ENCODE measurements at places on chromosomes 11 and 22.
A peak's percentile ranks its signal among the peaks of the same experiment; 100 is the strongest.

DNA sequence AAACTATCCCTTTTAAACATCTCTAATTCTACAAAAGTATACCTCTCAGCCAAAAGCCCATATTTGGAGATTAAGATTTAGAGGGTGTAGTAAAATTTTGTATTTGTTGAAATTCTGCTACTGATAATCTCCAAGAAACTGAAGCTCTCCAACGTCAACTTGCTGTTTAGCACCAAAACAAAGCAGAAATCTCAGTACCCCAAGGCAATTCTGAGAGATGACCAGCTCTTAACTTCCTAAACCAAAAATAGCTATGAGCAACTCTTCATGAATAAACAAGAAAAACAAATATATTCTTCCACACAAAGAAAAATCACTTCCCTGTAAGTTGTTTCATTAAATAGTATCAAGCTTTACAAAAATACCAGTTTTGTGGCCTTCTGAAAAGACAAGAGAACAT, 13.3 kb downstream of the RRAS2 start:
- no peak for DNase-seq

- DNase-seq = no peak
Observed at GRCh38 chr11:56948991-56949515, 39.7 kb upstream of the OR5AK2 start.

- DNase-seq = peak; percentile 39
Observed at GRCh38 chr11:102177974-102178631, 67.9 kb downstream of the YAP1 start.

- DNase-seq = no peak
Observed at GRCh38 chr11:116376547-116376946, 396.2 kb downstream of the BUD13 start.

DNA sequence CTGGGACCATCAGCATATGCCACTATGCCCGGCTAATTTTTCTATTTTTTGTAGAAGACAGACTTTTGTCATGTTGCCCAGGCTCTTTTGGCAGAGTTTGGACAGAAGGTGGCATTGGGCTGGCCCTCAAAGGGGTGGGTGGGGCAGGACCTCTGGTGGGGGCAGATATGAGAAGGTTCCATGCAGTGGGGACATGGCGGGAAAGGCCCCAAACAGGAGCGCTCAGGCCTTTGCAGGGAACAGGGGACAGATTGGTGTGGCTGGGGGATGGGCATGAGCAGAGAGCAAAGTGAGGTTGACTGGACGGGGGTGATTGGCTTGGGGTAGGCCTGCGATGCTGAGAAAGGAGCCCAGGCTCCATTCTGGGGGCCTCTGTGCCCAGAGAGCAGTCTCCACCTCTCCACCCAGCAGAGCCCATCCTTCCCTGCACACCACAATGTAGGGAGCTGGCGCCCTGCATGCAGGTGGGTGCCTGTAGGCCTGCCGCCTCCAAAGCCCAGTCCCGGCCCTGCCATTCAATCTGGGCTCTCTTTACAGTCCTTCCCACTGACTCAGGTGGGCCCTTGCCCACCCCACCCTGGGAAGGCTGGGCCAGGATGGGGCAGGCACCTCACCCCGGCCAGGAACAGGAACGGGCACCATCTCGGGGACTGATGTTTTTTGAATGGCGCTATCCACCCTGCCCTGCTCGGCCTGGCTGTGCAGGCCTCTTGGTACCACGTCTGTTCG, 98.7 kb downstream of the MORC2 start:
- DNase-seq = no peak

DNA sequence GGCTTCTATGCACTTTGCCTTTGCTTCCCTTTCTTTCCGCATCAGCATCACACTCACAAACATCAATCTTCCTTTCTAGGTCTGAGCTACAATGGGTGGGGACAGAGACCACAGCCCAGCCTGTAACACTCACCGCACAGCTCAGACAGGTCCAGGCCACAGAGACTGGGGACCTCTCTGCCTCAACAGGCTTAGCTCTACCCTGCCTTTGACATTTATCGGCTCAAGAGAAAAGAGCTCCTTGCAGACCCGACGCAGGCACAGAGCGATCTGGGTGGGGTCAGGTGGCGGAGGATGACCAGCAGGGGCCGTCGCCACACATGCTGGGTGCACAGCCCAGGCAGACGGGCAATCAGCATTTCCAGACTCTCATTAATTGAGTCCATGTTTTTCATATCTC, 837.3 kb downstream of the TBC1D22A start:
- no peak for DNase-seq

- no peak for DNase-seq
Observed at GRCh38 chr22:43851979-43852307, 10.4 kb downstream of the SULT4A1 start.

GRCh38 chr11:93492464-93493251, 50.5 kb downstream of the SMCO4 start:
- DNase-seq = no peak

DNA sequence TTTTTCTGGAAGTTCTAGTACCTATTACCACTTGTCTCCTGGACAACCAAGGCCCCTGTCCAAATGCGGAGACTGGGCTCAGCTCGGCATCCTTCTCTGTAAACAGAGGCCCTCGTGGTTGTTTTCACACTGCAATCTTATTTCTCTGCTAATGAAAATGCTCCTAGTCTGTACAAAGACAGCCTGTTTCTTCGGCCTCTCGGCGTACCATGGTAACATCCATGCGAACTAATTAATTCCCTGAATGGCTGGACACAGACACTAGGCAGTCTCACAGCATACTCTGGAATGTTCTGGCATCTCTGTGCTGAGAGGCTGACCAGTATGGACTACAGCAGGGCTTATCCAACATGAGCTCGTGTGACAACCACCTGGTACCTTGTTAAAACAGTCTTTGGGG, 5.7 kb downstream of the POLR3H start:
- DNase-seq = no peak

DNA sequence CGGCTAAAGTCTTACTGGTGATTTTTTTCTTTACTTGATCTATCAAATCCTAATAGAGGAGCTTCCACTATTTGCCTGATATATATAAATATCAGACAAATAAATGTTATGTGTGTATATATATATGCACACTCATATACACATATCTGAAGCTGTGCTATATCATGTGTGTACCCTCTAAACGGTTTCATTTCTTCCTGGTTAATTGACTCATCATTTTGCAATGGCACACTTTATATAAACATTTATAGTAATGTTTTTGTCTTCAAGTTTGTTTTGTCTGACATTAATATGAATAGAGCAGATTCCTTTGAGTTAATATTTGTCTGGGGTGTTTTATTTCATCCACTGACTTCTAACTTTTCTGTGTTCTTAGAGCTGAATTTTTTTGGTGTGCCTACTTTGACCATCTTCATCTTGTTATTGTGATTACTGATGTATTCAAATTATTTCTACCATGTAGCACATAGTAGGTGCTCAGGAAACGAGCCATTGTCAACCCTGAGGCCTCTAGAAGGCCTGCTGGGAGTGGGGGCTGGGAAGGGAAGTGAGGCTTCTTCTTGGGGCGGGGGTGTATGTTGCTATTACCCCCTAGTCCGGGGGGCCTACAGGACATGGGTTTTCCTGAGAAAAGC, 82.6 kb downstream of the LRRC32 start:
- DNase-seq = no peak

- DNase-seq = no peak
Observed at GRCh38 chr11:130832566-130833425, 83.5 kb downstream of the SNX19 start.

DNA sequence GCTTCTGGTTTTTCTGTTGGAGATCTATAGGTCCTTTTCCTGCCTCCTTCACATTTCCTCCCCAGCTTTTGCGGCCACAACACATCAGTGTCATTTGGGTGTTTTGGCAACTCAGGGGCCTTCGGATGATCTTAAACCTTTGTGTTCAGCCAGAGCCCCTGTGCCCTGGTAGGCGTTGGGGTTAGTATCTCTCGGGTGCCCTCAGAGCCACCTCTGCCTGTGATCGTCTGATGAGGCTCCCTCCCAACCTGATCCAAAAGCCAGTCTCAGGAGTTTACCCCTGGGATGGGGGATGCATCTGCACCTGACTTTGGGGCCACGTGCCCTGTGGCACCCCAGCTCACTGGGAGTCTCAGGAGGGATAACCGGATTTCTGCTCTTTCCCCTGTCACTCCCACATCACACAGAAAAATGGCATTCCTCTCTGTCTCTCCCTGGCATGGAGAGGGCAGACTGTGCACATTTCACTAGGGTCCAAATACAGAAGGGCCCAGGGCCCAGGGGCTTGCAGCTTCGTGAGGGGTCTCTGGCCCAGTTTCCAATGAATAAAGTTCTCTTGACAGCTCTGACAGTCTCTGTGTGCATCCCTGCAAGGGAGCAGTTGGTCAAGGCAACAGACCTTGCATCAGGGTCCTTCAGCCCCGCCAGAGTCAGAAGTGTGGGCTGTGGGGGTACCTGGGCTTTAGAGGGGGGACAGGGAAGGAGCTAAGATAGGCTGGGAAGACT, 2.6 kb downstream of the RNF26 start:
- no peak for DNase-seq

- DNase-seq = no peak
Observed at GRCh38 chr11:87879118-87879517, 296.1 kb downstream of the RAB38 start.

- DNase-seq = peak; percentile 59
Observed at GRCh38 chr11:69511358-69512055, 30.0 kb downstream of the LINC01488 start.

DNA sequence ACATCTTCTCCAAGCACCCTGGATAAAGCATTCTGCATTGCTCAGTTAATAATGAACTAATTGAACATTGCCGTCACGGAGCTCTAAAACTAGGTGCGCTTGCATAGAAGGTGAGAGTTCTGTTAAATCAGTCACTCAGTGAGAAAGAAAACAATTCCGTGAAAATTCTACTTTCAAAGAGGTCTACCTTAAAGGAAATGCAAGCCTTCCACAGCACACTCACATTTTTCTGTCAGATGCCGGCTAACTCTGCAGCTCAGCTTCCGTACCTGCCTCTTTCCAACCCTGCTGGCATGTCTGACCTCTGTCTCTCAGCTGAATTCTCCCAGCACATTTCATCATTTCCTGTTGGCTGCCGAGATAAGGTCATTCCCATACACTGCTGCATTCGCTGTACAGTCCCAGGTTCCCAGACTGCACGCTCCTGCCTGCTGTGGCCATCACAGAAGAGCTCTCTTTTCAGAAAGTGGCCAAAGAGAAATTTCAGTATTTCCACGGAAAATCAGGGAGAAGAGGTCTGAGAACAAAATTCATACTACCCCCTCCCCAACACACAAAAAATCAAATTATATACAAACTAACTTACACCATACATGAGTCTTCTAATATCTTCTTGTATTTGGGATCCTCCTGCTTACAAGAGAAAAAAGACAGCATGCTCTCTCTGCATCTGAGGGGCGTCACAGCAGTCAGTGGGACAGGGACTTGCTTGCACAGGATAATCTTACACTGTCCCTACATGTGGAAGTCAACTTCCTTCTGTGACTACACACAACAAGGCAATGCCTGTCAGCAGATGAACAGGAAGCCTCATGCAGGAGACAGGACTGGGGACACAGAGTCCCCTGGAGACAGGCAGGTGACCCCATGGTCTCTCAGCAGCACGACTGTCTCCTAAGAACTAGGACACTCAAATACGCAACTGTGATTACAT, 55.1 kb downstream of the PACSIN2 start:
- peak; percentile 65 for DNase-seq

DNA sequence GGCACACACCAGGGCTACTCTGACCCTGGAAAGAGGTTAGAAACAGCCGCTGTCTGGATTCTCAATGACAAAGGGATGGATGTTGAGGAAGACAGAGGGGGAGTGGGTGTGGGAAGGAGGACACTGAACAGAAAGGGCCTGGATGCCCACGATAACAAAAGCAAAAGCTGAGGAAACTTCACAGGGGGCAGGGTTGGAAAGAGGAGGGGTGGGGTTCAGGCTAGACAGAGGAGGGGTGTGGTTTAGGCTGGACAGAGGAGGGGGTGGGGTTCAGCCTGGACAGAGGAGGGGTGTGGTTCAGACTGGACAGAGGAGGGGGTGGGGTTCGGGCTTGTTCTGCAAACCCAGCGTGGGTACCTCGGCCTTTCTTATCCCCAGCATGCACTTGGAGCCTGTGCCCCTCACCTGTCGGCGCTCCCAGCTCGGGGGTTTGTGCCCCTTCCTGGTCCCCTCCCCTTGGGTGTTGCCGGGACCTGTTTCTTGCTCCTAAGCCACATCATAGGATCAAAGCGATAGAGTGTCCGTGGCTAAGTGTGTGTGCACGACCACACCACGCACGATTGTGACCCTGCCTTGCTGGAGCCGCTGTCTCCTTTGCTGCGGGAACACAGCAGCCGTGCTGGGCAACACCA, 75.6 kb downstream of the BRD1 start:
- DNase-seq = no peak

DNA sequence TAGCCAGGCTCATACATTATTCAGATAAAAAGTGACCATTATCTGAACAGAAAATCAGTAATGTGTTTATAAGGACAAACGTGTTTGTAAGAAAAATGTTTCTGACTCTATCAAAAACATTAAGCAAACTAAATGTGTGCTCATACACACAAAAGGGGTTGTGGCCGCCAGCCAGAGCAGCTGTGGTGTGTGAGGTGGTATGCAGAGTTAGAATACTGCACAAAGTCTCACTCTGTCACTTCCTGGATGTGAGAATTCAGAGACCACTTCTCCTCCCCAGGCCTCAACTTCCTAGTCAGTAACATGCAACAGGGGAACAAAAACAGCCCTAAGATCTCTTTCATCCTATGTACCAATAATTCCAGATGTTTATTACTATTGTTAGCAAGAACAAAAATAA, 9.4 kb downstream of the OR5B21 start:
- no peak for DNase-seq

GRCh38 chr11:1967641-1968225, 20.6 kb downstream of the MRPL23 start:
- DNase-seq = peak; percentile 8

GRCh38 chr22:44427611-44428470, 70.2 kb downstream of the RTL6 start:
- DNase-seq = no peak

DNA sequence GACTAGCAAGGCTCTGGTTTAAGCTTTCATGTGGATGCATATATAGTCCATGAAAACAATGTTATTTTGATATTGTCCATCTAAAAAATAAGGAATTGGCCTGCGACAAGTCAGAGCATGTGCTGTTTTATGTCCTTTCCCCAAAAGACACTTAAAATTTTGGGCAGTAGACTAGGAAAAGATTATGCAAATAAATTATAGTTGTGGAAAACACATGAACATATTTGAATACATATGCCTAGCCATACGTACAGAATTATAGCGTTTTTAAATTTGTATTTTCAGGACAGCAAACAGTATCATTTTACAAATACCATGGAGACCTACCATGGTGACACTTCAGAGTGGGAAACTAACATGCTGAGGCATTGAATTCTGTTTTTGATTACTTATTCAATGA, 113.8 kb upstream of the SLC5A12 start:
- no peak for DNase-seq

GRCh38 chr11:11895672-11896071, 53.9 kb downstream of the USP47 start:
- DNase-seq = no peak

GRCh38 chr22:18929459-18929858, 6.6 kb downstream of the PRODH start:
- DNase-seq = no peak

DNA sequence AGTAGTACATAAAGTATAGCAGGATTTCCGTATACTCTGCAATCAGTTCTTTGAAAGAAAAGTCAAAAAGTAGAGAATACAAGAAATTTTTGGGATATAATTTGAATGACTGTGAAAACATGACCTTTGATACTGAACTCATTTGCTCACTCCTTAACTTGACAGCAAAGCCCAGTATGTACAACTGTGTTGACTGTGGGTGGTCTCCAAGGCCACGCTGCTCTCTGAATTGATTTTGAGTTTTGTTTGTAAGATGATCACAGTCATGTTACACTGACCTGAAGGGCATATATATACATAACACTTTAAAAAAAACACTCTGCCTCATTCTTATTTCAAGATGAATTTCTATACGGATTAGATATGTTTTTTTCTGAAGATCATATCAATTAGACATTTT, 9.5 kb upstream of the AMOTL1 start:
- no peak for DNase-seq
